HCEC 1CT (cell line): ENCODE measurements at places on chromosomes 7 and 10.

GRCh38 chr7:80779456-80779855, 139.4 kb downstream of the SEMA3C start:
- peak; percentile 24 for DNase-seq

- DNase-seq = peak; percentile 57
Observed at GRCh38 chr7:99791021-99791420, 7.0 kb upstream of the CYP3A4 start.

GRCh38 chr10:131949041-131949862, 32.5 kb downstream of the BNIP3 start:
- no peak for DNase-seq

DNA sequence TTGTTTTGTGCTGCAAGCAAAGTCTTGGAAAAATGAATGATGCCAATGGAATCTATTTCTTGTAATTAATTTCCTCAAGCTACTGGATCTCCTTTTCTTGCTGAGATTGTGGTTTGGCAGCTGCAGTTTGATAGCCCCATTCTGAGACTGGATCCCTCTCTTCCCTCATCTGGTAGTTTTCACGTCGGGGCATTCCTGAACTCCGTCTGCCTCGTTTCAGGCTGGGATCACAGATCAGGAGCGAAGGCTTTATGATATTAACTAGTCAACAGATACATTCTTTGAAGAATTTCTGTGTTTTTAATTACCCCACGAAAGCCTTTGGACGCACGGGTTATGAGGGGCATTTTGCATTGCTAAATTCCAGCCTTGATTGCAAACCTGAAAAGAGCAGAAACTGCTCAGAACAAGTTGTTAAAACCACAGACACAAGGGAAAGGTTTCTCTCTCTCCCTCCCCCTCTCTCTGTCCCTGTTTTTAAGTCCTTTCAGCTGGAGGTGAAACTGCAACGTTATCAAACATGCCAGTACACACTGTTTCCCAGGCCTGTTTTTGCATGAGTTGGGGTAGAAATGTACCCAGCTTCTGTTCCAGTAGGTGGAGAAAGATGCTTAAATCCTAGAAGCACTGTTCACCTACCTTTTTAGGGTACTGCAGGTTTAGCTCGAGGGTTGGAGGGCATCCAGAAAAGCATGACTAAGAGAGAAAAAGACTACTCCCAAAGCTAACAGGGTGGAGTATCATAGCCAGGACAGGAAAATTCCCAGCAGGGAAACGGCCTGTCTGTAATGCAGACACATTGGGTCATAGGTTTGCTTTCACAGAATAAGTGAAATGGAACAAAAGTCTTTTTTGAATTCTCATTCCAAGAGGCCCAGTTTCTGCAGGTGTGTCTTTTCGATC, 124.3 kb downstream of the CUX1 start:
- DNase-seq = peak; percentile 59

- peak; percentile 54 for DNase-seq
Observed at GRCh38 chr10:113030453-113030852, 80.4 kb downstream of the TCF7L2 start.

GRCh38 chr10:21144047-21144446, 246.9 kb upstream of the NEBL start:
- no peak for DNase-seq

DNA sequence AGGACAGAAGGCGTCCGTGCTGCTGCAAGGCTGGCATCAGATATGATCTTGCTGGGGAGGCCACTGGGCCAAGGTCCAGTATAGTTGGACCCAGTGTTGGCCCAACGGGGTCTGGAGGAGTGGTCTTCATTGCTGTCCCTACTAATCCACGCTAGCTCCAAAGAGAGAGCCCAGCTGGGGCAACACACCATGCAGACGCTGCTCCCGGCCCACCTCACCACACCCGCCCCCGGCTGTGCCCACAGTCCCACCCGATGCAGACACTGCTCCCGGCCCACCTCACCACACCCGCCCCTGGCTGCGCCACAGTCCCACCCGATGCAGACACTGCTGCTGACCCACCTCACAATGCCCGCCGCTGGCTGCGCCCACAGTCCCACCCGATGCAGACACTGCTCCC, 121.5 kb downstream of the VIPR2 start:
- DNase-seq = no peak

- DNase-seq = no peak
Observed at GRCh38 chr7:117837841-117838240, 35.4 kb downstream of the CTTNBP2 start.

GRCh38 chr7:18962031-18962430, 155.4 kb downstream of the TWIST1 start:
- DNase-seq = peak; percentile 18

GRCh38 chr7:33601101-33601500, 304.2 kb upstream of the BMPER start:
- no peak for DNase-seq

GRCh38 chr10:125263551-125263950, 103.2 kb upstream of the CTBP2 start:
- DNase-seq = no peak

- no peak for DNase-seq
Observed at GRCh38 chr7:116451957-116452729, 47.4 kb upstream of the CAV2 start.

GRCh38 chr7:80139236-80139635, 4.6 kb downstream of the GNAI1 start:
- DNase-seq = no peak

- DNase-seq = no peak
Observed at GRCh38 chr7:132257253-132257652, 319.0 kb downstream of the PLXNA4 start.
